ENCODE measurements at places on chromosomes 2 and 18.

DNA sequence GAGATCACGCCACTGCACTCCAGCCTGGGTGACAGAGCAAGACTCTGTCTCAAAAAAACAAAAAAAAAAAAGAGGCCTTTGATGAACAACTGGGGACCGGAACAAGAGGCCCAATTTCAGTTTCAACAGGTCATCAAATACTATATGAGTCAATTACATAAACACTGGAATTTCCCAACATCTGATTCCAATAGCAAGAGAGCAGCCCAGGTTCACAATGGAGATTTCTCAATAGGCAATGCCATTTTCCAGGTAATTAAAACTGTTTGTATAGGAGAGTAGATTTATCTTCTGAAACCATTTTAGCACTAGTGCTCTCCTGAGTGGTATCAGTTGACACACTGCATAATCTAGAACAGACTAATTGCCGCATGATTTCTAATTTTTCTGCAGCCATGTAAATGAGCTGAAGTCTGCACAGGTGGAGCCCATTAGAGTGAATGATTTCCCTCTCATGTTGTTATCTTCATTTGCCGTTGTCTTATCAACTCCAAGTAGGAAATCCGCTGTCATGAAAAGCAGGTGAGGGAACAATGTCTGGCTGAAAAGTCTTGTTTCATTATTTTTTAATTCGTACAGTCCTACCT lies 264.1 kb upstream of the MEIS1 start:
- DNase-seq, result no peak

GRCh38 chr2:187505065-187505672 lies 49.1 kb downstream of the TFPI start:
- DNase-seq, result no peak

- DNase-seq, result no peak
Observed at GRCh38 chr2:54526226-54526879, 70.2 kb downstream of the SPTBN1 start.

DNA sequence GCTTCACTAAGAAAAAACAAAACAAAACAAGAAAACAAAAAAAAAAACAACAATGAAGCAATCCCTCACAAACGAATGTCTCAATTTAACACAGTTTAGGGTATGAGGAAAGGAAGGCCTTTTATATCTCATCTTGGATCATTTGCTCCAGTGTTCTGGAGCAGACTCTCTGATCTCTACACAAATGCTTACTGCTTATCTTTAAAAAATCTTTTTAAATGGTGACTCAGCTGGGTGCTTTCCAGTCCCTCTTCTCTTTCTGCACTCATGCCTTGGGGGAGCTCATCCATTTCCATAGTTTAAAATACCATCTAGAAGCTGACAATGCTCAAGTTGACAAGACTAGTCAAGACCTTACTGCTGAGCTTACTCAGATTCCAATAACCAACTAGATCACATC lies 56.2 kb downstream of the ETAA1 start:
- DNase-seq, result no peak

DNA sequence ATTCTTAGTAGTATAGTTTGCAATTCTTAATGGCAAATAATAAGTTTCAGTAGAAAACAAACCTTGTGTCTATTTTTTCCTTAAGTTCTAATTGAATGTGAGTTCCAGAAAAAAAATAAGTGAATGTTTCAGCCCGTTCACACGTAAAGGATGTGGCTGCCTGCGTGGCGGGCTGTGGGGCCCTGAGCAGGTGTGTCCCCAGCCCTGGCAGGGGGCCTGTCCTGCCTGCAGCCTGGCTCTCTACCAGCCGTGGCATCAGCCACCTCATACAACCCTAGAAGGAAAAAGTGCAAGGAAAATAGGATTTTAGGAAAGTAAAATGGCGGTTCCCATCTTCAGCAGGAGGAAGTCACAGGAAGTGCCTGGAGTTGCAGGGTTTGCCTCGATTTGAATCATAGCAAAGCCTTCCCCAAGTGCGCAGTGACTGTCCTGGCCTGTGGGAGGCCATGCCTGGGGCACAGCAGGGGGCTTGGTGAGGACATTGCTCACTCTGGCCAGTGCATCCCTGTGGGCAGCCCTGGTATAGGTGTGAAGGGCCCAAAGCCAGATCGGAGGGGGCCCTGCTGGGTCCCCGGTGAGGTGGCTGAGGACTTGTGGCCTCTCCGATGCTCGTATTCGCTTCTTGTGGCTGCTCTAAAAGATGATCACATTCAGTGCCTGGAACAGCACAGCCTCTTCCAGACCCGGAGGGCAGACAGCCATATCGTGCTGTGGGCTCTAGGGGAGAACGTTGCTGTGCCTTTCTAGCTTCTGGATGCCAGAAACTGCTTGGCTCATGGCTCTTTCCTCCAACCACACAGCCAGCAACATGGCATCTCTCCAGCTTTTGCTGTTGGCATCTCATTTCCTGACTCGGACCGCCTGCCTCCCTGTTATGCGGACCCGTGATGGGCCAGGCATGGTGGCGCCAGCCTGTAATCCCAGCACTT lies 12.6 kb downstream of the DTYMK start:
- no peak for DNase-seq

DNA sequence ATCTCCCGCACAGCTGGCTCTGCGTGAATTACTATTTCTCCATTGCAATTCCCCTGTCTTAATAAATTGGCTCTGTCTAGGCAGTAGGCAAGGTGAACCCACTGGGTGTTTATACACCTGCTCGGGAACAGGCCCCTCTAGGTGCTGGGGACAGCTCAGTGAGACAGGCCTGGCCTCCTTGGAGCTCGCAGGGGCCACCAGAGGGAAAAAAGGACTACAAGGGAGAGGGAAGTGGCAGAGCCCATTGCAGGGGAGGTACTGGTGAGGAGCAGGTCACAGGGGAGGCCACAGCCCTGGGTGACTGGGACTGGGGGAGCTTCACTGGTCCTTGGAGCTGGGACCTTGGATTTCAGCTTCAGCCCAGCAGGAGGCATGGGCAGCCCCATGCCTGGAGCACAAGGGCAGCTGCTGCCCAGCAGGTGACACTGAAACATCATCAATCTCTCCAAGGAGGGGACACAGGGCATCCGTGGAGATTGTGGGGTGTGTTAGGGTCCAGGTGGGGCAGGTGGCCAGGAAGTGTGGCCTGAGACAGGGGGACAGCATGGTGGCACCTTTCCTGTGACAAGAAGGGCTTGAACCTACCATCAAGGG lies 31.2 kb downstream of the NGEF start:
- no peak for DNase-seq

DNA sequence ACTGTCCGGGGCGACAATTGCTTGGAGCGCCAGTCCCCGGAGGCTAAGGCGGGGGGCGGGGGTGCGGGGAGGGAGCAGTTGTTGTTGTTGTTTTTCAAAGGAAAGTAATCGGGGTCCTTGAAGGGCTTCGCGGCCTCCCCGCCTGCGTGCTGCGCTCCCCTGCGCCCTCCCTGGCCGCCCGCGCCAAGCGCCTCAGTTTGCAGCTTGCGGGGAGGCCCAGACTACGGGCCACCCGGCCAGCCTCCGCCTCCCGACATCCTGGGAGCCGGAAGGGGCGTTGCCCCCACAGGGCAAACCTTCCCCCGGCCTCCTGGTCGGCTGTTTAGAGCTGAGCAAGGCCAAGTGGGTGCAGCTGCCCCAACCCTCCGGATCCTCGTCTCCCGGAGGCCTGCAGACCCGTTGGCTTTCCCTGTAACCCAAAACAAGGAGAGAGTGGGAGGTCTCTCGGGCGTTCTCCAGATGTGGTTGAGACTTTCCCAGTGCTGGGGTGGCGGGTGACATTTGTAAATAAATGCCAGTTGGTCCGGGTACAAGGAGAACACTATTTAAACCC lies 3.7 kb upstream of the SIX3 start:
- no peak for DNase-seq

DNA sequence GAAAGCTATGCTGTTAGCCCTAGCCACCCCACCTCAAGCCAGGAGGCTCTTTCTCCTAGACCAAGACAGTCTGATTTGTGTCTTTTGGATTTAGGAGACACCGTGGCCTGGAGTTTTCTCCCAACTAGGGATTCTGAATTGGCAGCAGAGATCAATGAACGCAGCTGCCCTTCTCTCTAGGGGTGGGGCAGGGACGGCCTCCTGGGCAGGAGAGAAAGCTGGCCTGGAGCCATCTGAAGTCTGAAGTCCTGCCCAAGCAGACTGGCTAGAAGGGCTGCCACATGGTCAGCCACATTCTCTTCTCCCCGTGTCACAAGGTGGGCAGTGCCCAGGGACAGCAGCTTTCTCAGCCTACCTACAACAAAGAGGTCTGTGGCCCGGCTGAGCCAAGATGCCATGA lies 45.1 kb downstream of the PIEZO2 start:
- no peak for DNase-seq

DNA sequence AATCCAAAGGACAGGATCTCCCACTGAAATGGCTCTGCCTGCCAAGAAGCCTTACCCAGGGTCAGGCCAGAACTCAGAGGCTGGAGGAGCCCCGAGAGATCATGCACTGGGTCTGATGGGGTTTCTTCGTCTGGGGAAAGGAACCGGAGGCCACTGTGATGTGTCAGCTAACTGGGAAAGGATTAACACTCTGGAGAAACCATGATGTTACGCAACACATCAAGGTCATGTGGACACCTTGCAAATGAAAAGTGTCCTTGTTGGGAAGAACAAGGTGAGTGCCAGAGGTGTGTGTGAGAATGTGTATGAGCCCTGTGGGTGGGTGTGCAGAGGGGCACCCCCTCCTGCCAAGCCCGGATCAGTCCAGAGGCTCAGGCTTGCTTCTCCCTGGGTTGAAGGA lies 86.9 kb downstream of the CRACDL start:
- no peak for DNase-seq

GRCh38 chr2:157593411-157593810 lies 35.3 kb downstream of the ACVR1C start:
- DNase-seq, result no peak

- no peak for DNase-seq
Observed at GRCh38 chr18:25248755-25249154, 103.2 kb downstream of the ZNF521 start.

DNA sequence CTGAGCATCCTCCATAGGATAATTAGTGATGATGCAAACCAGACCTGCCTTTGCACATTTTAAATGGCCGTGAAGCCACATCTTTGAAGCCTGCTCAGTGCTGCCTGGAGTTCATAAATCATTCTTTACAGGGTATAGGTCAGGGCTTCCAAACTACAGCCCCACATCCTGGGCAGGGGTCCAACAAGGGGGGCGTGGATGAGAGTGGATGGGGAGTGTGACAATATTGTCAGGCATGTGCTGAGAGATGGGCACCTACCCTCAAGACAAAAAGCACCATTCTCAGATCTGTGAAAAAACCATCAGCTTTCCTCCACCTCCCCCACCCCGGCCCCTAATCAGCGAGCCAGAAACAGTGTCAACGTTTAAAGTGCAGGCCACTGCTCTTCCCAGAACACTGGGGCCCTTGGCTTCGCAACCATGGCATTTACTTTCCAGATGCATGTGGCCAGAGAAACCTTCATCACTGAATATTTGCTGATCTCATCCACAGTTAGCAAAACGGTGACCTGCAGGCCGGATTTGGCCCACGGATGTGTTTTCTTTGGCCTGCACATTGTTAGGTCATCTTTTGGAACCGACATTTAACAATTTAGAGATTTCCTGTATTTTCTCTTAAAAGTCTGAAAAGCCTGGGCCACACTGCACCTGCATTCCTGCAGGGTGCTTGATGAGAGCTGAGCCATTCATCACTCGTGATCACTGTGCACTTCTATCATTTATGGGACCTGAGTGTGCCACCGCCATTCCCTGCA lies 130.7 kb downstream of the ANKRD44 start:
- no peak for DNase-seq

- no peak for DNase-seq
Observed at GRCh38 chr2:85914922-85915321, 26.1 kb upstream of the ST3GAL5 start.

DNA sequence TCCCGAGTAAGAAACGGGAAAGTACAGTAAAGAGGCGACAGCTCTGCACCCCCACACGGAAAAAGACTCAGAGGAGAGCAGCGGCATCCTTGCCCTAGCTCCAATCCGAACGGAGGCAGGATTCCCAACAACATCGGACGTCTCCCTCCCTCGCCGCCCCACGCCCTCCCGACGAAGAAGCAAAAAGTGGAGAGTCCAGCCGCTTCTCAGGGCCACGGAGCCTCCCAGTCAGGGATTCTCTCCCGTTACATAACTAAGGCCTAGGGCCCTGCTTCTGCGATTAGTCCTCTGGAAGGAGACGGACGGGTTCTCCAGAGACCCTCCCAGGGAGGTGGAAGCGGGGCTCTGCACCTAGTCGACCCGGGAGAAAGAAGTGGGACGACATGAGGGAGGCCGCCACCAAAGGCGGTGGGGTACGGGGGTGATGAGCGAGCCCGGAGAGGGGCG lies 587 bp downstream of the SUMO1 start:
- no peak for DNase-seq

- DNase-seq, result no peak
Observed at GRCh38 chr2:196076778-196077568, 8.3 kb upstream of the DNAH7 start.

DNA sequence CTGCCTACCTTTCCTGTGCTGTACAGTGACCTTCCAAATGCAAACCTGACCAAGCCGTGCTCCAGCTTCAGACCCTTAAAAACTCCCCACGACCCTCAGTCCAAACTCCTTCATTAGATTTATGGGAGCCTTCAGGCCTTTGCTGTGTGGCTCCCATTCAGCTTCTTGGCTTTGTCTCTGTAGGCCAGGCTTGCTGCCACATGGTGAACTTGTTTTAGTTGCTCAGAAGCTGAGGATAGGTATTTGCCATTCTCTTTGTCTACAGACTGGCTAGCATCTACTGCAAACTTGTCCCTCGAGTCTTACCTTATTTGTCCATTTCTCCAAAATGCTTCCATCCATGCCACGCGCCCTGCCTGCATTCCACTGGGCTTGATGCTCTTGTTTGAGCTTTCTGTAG lies 49.1 kb downstream of the SOX11 start:
- no peak for DNase-seq

DNA sequence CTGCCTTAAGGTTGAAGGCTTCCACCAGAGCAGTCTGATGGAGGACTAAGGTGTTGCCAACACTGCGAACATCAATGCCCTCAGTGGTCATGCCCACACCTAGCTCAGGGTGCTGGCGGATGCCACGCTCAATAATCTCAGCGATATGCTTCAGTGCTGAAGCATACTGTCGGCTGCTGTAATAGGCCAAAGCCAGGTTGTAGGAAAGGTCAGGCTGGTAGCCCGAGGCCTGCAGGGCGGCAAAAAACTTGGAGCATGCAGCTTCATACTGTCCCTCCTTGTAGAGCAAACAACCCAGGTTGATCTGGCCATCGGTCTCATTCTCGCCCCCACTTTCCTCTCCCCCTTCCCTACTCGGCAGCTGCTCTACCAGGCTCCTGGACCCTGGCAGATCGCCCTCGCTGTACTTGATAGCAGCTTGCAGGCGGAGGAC lies 159.4 kb downstream of the AGPS start:
- DNase-seq, result no peak

DNA sequence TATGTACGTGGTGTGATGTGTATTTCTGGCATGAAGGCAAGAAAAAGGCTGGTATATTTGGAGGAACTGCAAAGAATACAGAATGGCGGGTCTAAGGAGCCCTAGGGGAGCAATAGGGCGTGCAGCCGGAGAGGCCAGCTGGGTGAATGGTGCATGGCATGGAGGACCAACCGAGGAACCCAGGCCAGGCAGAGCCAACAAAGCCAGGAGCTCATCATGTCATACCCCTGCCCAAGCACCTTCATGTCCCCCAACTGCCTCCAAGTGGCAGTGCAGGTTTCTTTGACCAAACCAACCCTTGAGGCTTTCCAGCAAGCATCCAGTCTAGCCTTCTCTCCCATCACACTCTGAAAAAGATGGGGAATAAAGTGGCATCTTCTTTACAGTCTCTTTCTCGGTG lies 8.9 kb upstream of the KCNK3 start:
- no peak for DNase-seq

Measured in stimulated activated CD8-positive, alpha-beta memory T cell treated with anti-CD3 and anti-CD28 coated beads, Interleukin-15, amount 100 ng/mL, for 4 hours (primary cell).